Mesenteric fat pad (tissue), 1 donor: ENCODE measurements at places on chromosomes 1 and 21.

- DNase-seq, result no peak
These were observed 805.8 kb upstream of the ADGRL2 start for GRCh38 chr1:80994934-80995333.

DNA sequence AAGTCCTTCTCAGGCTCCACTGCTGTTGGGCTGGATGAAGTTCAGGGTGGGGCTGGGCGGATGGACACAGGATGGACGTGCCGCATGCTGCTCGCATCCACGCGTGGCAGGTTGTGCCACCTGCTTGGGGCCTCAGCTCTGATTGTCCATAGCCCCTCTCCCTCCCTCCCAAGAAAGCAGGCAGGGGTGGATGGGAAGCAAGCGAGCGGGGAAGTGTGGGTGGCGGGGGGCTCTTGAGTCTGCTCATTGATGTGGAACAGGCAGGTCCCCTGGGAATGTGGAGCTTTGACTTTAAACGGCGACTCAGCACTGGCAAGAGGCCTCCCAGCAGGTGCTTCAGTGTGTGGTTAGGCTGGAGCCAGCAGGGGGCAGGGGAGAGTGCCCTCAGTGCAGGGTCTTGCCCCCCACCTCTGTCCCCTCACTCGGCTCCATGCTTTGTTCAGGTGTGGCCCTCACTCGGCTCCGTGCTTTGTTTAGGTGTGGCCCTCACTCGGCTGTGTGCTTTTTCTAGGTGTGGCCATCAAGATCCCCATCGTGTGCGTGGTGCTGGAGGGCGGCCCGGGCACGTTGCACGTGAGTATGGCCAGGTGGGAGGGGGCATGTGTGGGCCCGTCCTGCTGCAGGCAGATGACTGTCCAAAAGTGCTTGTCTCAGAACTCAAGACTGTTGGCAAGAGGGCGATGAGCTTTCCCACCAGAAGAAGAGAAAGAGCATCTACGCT, 23.9 kb downstream of the TRPM2 start:
- DNase-seq, result peak; percentile 78

GRCh38 chr1:20558191-20558590, 5.8 kb downstream of the FAM43B start:
- no peak for DNase-seq

DNA sequence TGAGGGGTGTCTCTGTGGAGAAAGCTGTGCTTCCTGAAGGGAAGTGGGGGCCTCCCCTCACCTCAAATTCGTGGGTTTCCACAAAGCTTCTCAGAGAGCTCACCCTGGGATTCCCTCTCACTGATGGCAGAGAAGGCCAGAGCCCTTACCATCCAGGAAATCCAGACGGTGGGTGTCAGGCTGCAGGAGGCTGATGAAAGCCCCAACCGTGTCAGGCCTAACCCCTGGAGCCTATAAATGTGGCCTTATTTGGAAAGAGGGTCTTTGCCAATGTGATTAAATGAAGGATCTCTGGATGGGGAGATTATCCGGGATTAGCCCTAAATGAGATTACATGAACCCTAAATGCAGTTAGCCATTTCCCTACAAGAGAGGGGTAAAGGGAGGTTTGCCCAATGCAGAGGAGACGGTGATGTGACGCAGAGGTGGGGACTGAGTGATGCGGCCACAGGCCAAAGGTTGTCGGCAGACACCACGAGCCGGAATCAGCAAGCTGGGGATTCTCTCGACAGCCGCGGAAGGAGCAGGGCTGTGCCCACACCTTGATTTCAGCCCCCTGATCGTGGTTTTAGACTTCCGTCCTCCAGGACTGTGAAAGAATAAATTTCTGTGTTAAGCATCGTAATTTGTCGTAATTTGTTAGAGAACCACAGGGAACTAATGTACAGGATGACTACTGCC, 82.6 kb downstream of the TOMM20 start:
- DNase-seq, result no peak

DNA sequence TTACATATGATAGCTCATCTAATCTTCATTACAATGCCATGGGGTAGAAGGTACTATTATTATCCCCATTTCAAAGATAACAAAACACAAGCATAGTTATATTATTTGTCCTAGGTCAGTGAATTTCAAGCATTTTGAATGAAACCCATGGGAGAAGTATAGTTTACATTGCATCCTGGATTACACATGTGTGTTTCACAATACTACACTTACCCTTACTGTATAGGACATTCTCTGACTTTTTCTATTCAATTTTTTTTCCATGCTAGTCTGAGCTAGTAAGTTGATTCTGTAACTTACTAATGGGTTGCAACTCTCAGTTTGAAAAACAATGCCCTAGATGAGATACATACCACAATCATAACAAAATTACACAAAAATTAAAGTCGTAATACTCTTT, 8.7 kb upstream of the GPX7 start:
- DNase-seq, result no peak

DNA sequence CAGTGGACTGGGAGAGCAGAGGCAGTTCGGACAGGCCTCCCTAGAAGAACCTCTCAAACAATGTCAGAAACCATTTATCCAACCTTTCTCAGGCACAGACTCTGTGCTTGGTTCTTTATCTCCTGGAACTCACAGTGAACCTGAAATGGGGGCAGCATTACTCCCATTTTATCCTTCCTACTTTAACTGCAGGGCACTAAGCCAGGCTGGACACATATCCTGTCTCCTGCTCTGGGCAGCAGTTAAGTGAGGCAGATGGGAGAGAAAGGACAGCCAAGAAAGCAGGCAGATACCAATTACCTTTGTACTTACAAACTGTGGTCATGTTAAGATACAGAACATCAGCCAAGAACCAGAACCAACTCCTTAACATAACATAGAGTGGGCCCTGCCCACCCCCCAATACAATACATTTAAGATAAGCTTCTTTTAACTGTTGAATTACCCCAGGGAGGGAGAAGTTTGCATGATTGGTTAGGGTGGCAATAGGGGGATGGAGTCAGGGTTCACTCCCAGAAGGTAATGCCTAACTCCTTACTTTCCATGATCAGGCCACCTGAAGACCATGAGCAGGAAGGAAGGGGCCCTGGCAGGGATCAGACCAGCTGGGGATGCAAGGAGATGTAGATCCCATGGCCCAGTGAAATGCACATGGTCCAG, 10.9 kb downstream of the KDF1 start:
- no peak for DNase-seq

- DNase-seq, result no peak
These were observed 49.8 kb downstream of the LDLRAD2 start for GRCh38 chr1:21861602-21862429.

DNA sequence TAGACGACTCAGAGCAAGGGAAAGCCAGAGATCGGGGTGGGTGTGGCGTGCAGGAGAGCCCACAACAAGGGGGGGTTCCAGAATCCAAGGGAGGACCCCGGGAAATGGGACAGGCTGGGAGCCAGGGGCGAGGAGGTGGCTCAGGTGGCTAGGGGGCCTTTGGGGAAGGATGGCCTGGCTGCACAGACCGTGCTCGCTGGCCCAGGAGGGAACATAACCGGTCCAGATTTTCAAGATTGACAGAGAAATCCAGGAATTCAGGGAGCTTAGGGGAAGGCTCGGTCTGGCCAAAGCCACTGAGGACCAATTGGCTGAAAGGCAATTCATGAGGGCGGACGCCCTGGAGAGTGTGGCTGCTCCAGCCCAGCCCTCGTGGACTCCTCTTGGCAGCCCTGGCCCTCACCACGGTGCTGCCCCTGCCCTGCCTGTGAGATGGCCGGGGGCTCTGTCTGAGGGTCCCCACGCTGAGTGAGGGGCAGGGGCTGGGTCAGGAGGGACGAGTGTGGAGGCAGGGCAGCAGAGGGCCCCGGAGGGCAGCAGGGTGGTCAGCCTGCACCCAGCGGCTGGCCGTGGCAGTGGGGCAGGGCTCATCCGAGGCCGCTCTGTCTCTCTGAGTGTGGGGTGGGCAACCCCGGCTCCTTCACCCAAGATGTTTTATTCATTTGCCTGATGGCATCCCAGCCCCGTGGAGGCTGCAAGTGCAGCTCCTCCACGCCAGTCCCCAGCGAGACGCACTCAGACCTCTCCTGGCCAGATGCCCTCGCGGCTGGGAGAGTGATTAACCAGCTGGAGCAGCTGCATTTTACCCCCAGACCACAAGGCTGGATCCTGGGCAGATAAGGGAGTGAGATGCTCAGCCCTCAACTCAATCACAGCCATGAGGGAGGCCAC, 5.6 kb upstream of the LRRC3 start:
- peak; percentile 81 for DNase-seq

DNA sequence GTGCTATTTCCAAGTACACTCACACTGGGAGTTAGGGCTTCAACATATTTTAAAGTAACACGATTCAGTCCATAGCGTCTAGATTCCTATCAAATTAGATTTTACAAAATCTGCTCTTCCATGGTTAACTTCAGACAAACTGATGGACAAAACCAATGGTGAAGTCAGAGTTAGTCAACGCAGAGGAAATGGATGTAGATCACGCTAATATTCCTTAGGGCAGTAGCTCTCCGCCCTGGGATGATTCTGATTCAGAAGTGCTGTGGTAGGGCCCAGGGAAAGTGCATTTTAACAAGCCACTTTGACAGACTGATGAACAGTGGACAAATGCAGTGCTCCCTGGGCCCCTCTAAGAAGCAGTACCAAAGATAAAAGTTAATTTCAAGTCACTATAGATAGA, 83.2 kb downstream of the HIVEP3 start:
- no peak for DNase-seq

DNA sequence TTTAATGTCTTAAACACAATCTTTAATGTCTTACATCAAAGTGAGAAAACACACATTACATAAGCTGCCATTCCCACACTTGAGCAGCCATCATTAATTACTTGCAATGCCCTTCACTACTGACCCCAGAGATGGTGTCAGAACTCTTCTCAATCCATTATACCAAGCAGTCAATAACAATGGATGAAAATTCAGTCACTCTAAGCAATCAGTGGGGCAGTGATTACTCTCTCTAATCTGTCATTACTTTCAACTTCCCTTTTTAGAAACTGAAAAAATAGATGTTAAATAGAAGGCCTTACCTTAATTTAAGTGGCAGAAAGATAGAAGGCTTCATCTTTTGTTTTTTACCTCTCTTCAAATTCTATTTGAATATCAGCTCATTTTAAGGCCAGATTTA, 9.7 kb upstream of the FRRS1 start:
- no peak for DNase-seq

DNA sequence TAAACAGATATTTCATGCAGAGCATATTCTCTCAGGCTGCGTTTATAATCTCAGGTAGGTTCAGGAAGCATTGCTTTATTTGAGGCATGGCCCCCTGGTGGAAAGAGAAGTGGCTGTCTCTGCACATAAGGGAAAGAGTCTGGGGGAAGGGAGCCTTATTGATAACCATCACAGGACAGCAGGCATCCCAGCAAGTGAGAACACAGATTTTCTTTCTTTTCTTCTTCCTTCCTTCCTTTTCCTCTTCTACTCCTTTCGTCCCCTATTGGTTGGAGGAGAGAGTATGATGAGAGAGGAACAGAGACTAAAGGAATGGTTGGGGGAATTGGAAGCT, 21.9 kb downstream of the TSNAX start:
- DNase-seq, result no peak

DNA sequence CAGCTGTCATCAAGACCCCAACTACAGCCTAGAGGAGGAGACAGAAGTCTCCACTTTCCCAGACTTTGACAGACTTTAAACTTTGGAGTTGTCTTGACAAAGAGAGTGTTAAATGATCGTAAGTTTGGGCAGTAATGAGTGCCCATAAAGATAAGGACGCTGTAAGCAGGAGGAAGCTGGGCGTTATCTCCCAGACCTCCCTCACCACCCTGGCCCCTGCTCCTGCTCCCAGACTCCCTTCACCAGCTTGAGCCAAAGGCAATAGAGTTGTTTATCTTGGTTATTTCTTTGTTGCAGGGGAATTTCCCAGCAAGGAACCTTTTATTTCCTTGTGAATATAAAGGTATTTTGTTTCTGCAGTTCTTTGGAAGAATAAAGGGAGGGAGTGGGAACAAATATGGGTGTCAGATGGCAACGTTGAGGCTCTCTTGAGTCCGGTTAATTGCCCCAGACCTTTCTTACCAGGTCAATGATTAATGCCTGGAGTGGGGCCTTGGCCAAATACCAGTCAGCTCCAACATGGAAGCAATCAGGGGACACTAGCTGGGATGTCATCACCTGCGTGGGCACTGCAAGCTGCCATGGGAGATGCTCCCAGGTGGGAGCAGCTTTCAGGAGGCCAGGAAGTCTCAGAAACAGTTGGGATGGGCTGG, 4.4 kb downstream of the PIGR start:
- no peak for DNase-seq

DNA sequence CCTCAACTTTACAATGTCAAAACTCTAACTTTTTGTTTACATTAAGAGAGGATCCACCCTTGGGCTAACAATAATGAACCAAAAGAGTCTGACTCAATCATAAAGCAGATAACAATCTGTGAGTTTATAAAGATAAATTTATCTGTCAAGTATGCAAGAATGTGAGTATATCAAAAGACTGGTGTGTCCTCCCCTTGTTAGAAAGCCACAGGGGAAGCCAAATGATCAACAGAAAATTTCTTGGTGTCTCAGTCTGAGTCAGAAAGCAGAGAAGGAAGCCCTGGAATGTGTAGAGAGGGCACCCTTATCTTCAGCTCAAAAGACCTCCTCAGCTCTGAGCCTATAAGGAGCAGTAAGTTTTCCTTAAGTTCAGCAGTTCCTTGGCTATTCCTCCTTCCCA, 13.9 kb upstream of the PDIK1L start:
- DNase-seq, result no peak

DNA sequence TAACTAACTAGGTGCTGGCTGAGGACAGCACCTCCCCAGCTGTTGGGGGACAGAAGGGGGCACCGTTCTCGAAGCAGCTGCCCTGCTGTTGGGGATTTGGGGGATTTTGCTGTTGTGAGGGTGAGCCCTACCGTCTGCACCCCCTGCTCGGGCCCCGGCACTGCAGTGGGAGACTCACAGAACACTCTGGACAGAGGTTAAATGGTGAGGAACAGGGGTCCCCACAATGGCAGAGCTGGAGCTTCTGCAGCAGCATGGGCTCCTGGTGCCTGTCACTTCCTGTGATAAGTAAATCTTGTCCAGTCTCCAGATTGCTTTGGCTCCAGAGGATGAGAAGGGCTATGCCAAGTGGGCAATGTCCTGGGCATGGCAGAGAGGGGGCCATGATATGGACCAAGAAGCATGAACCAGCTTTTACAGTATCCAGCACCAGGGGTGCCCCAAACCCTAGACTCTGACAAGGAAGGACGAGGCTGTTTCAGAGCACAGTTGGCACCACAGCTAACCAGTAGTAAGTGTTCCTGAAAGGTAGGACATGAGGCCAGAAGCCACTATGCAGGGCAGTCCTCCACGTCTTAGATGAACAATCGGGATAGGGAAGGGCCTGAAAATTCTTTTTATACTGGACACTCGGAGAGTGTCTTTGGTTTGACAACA, 365.1 kb upstream of the VAMP3 start:
- DNase-seq, result peak; percentile 62
